Activated B cell treated with CpG ODN at 0.5 μM for 24 hours (primary cell): ENCODE measurements at places on chromosomes 6 and 20. TPM values are rescaled to one million over a fixed set of nuclear protein-coding genes. Genes with fewer than 3 reads are reported as not detected.

- H3K27me3 ChIP-seq, result peaks cover 4% of the 10 kb centered on the region
- no peaks in the 10 kb centered on the region for H3K4me1 ChIP-seq
- DNase-seq, result no peak
- no peak overlapping the region for H3K4me3 ChIP-seq
Measured at GRCh38 chr20:53179749-53180148, 207.6 kb downstream of the TSHZ2 start.

DNA sequence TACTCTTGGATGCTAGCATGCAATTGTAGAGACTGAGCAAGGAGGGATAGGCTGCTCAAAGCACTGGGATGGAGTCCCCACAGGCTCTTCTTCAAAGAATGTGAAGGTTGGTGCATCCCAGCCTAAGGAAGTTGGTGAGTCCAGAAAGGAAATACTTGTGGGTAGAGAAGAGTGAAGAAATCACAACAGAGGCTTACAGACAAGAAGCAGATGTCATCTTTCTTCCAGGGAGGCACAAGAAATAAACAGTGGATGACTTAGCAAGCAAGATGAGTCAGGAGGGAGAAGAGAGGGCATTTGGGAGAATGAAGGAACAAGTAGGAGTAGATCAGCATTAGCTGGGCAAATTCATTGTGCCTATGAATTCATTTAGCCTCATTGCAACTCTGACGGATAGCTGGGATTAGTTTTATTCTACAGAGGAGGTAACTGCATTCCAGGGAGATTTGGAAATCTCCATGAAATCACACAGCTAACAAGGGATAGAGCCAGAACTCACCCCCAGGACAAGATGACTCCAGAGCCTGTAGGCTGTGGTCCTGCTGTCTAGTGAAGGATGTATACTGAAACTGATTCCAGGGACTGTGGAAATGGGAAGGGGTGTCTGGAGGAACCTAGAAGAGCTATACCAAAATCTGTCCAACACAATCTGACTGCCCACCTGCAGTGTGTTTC, 125.8 kb upstream of the SPTLC3 start:
- DNase-seq, result no peak
- no peak overlapping the region for H3K27ac ChIP-seq
- H3K27me3 ChIP-seq, result no peaks in the 10 kb centered on the region
- H3K36me3 ChIP-seq, result no peaks in the 10 kb centered on the region

- DNase-seq, result no peak
- peaks cover 20% of the 10 kb centered on the region for H3K27me3 ChIP-seq
- peaks cover 3% of the 10 kb centered on the region for H3K4me1 ChIP-seq
- no peak overlapping the region for H3K4me3 ChIP-seq
Measured at GRCh38 chr6:157964100-157964499, 17.6 kb upstream of the SYNJ2 start.

GRCh38 chr20:2300420-2300819, 4.6 kb downstream of the TGM3 start:
- H3K4me3 ChIP-seq, result no peak overlapping the region
- no peaks in the 10 kb centered on the region for H3K27me3 ChIP-seq
- H3K36me3 ChIP-seq, result no peaks in the 10 kb centered on the region
- peak overlapping the region; percentile 87 for H3K27ac ChIP-seq

DNA sequence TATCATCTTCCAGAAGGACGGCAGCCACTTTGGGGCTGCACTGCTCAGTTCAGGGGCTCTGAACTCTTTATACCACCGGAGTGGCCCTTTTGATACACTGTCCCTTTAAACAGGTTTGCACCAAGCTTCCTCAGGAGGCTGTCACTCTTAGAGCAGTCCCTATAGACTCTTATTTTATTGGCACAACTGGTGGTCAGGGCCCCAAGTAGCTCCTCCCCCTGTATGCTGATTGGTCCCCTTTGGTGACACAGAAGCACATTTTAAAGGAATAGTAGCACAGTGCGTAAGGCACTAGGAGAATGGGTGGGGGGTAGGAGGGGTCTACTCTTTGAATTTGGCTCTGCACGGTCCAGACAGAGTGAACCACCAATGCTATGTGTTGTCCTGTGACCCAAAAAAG, 122.6 kb upstream of the MLN start:
- DNase-seq, result no peak
- no peak overlapping the region for H3K4me3 ChIP-seq

ASF1A gene
- total RNA-seq, result 12.1 and 13.1 TPM in 2 replicates

DNA sequence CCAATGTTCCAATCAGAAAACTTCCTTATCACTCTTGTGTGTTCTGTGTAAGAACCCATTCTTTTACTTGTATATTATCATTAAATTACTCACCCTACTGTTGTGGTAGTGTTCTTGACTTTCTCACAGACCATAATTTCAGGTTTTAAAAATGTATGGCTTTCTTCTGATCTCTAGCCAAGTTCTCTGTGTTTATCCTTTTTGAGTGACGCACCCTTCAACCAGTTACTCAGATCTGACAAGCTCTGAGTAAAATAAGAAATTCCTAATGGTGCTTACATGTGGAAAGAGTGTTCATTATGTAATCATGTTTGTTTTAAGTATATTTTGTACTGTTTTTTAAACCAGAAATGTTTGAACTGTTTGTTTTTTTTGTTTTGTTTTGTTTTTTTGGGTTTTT, 11.0 kb downstream of the TBPL1 start:
- DNase-seq, result no peak
- peaks cover 2% of the 10 kb centered on the region for H3K36me3 ChIP-seq
- no peaks in the 10 kb centered on the region for H3K27me3 ChIP-seq
- no peak overlapping the region for H3K4me3 ChIP-seq
- no peak overlapping the region for H3K27ac ChIP-seq

DNA sequence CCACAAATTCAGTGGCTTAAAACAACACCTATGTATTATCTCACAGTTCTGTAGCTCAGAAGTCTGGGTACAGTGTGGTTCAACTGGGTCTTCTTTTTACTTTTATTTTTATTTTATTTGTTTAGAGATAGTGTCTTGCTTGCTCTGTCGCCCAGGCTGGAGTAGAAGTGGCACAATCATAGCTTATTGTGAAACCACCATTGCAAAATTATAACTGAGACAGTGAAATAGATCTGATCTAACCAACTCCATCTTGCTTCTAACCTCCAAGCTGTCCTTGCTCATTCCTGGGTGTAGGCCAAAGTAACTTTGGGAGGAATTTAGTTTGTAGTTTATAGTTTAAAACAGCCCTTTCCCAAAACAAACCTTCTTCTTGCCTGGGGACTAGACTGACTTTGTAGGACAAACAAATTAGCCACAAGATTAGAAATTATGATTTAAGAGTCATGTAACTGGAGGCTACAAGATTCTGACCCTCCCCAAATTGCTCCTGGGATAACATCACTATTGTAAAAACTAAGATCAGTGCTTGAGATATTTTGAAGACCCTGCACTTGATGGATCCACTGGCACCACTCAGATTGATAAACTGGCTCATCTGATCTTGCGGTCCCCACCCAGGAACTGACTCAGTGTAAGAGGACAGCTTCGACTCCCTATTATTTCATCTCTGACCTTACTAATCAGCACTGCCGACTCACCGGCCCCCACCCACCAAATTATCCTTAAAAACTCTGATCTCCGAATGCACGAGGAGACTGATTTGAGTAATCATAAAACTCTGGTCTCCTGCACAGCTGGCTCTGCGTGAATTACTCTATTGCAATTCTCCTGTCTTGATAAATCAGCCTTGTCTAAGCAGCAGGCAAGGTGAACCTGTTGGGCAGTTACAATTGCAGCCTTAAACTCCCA, 193.4 kb upstream of the CDYL start:
- no peak for DNase-seq
- no peak overlapping the region for H3K4me3 ChIP-seq
- peaks cover 7% of the 10 kb centered on the region for H3K27me3 ChIP-seq
- H3K36me3 ChIP-seq, result no peaks in the 10 kb centered on the region
- no peak overlapping the region for H3K27ac ChIP-seq

SCGN gene
- total RNA-seq, result not detected in 2 replicates

- H3K27me3 ChIP-seq, result no peaks in the 10 kb centered on the region
- no peaks in the 10 kb centered on the region for H3K36me3 ChIP-seq
- no peaks in the 10 kb centered on the region for H3K4me1 ChIP-seq
- no peak overlapping the region for H3K27ac ChIP-seq
- no peak overlapping the region for H3K4me3 ChIP-seq
- no peak for DNase-seq
Measured at GRCh38 chr20:32807706-32808105, 12.0 kb upstream of the MAPRE1 start.

GRCh38 chr6:96836631-96837080, 621 bp downstream of the GPR63 start:
- H3K36me3 ChIP-seq, result no peaks in the 10 kb centered on the region
- no peak for DNase-seq
- H3K27ac ChIP-seq, result no peak overlapping the region
- peak overlapping the region; percentile 86 for H3K4me3 ChIP-seq
- H3K4me1 ChIP-seq, result peaks cover 14% of the 10 kb centered on the region
